ENCODE measurements at places on chromosomes 2 and 18.

DNA sequence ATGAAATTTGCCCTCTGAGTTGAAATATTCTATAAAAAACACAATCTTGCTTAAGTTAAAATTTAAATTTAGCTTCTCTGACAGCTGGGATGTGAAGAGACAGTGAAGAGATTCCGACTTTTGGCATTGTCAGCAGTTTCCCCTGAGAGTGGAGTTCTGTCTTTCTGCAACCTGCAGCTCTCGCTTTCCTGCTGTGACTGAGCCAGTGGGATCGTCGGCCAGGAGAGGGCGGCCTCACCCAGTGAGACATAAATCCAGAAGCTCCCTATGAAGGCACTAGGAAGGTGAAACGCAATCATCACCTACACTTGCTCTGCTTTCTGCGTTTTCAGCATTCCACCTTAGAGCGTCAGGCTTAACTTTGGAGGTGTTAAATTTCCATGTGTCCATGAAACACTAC is 75.4 kb upstream of the HNMT start:
- DNase-seq, result peak; percentile 23

DNA sequence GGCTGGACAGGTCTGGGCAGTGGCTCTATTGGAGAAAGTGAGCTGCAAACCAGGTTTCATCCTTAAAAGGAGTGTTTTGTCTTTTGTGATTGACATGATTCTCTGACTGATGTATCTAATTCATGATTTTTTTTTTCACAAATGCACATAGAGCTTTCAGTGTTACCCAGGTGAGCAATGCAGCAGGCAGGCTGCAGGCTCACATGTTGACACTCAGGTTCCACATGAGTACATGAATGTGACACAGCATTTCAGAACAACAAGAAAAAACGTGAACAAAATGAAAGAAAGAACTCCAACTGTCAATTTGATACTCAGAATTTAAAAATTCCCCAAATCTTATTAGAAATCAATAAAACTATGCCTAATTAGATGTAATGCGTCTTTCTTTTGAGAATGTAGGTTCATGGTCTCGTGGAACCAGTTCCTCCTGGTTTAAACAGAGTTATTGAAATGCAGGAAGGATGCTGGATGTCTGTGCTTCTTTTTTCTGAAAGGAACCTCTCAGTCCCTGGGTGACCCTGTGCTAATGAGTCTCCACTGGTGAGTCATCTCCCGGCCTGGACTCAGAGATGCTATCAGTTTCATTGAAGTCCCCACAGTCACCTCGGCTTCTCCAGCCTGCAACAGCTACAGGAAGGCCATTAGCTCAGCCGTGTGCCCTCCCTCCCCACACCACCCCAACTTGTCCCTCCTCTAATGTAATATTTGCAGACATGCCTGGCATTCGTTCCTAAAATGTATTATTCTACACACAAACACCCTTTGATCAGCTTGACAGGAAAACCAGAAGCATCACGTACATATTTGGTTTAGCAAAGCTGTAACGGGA is 430.4 kb downstream of the LPIN1 start:
- peak; percentile 85 for DNase-seq

DNA sequence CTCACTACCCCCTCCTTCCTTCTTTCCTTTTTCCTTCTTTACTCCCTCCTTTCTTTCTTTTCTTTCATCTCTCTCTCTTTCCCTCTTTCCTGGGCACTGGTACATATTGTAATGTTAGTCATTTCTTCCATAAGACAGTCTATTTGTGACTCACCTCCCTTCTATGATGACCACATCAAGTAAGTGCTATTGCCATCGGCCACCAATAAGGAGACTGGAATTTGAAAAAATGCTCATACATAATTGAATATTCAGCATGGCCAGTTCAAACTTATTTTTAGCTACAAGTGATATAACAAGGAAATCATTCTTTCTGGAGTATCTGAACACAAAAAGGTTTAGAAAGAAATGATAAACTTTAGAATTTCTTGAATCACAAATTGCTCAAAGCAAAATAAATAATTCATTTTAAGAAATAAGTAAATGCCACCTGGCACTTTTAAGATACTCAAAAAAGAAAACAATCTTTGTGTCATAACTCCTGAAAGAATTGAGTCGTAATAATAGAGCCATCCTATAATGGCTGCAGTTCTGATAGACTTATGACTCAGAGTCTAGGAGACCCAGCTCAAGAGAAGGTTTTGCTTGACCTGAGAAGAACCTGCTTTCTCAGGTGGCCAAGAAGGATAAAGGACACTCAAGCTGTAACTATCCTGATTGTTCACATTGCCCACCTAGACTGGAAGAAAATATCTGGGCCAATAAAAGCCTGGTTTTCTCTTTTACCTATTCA is 51.6 kb upstream of the CCBE1 start:
- peak; percentile 96 for DNase-seq

DNA sequence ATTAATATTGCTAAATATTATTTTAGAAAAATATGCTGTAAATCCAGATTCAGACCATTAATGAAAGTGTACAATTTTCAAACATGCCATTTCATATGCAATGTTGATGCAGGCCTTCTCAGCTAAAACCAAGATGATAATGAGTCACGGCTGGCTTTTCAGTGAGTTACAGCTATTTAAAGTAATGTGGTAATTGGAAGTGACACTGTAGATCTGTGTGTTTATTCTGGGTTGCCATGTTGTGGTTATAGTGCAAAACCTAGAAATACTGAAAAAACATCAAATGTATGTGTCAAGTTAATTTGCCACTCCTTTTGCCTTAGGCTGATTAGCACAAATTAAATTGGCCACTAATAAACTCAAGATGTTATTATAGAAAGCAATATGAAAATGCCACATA is 506.6 kb downstream of the ERBB4 start:
- peak; percentile 53 for DNase-seq

GRCh38 chr2:128317181-128317898 is 1.3 kb downstream of the HS6ST1 start:
- peak; percentile 43 for DNase-seq

- DNase-seq, result peak; percentile 83
Measured at GRCh38 chr2:120750488-120751210, 15.0 kb downstream of the GLI2 start.

GRCh38 chr2:47870641-47871540 is 35.4 kb downstream of the FBXO11 start:
- peak; percentile 27 for DNase-seq

- peak; percentile 76 for DNase-seq
Measured at GRCh38 chr2:207317378-207317984, 151.7 kb upstream of the KLF7 start.

- peak; percentile 75 for DNase-seq
Measured at GRCh38 chr2:28398101-28398834, 5.6 kb downstream of the FOSL2 start.

DNA sequence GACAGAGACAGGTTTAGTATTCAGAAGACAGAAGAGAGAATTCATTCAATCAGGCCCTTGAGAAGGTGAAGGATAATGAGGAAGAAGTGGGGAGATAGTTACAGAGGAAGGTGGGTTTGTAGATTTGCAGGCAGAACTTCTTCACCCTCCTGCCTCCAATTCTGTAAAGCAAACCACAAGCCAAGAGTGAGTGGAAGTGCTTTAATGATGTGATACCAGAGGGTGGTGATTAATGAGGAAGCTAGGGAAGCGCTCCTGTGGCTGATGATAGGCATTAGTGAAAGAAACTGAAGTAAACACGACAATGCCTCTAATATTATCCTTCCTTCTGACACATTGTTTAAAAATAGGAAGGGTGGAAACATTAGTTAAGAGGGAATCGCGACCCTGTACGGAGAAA is 78.2 kb downstream of the CAPN13 start:
- DNase-seq, result no peak

DNA sequence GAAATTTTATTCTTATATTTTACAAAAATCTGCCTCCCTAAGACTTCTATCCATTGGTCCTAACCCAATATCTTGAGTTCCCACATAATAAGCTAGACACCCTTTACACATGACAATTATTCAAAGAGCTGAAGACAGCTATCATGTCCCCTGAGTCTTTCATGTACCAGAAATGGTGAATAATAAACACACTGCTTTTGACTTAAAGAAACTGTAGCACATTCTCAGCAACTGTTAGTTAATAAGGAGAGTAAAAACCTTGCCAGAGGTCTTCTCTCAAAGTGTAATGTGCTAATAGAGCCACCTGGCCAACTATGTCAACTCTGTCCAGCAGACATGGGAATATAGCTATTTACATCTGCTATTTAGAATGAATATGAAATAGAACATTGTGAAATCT is 109.7 kb upstream of the ARL5A start:
- DNase-seq, result no peak

DNA sequence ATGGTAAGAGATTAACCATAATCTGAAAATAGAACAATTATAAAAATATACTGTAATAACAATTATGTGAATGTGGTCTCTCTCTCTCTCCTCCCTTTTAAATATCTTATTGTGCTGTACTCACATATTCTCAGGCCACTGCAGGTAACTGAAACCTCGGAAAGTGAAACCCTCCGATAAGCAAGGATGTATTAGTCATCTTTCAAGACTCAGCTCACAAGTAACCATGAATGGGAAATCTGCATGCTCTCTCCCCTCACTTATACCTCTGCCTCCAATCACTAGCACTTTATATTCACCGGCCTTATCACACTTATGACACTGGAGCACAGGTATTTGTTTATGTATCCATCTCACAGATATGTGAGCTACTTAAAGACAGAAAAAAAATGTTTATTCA is 139.7 kb downstream of the LRP2 start:
- DNase-seq, result no peak

GRCh38 chr2:197073701-197074433 is 147.4 kb upstream of the PGAP1 start:
- peak; percentile 11 for DNase-seq

DNA sequence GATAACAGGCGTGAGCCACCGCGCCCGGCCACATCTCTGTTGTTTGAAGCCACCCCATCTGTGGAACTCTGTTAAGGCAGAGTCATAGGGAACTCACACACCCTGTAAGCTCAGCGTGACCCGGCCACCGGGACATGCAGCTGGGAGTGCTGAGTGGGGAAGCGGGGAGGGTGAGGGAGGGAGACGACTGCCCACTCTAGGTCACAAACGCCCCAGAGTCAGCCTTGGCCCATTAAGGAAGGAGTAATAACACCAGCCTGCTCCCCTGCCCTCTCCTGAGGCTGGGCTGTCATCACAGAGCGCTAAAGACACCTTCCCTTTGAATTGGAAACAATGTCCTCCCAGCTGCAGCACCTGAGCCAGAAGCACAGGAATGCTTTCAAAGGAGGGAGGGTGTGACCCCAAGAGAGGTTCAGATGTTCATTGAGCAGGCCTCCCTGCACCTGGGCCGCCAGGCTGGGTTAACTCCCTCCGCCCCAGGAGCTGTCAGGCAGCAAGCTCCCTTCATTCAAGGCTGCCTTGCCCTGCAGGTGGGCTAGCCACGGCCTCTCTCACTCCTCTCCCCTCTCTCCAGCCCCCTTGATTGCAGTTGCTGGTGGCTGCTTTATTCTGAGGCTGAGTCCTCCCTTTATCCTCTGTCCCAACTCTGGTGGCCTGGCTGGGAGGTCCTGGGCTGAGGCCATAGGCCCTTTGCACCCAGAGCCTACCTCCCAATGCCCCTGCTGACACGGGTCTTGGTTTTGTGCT is 77.2 kb upstream of the HPCAL1 start:
- no peak for DNase-seq

GRCh38 chr2:174125090-174125489 is 123.2 kb downstream of the OLA1 start:
- no peak for DNase-seq

DNA sequence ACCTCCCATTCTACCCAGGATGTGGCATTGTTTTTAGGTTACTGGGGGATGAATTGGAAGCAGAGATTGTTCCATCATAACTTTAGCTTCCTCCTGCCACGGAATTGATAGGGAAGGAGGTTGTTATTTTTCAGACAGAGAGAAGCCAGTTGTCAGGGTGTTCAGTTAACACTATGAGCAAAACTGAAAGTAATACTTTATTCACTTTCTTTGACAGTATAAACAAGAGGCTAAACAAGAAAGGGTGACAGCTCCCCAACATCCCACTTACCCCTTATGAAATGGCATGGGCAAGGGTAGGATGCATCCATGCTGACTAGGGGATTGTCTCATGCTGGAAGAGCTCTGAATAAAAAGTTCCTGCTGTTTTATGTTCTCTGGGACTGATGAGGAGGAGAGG is 36.4 kb upstream of the GAREM1 start:
- DNase-seq, result no peak

- no peak for DNase-seq
Measured at GRCh38 chr18:67433971-67434370, 82.5 kb downstream of the DSEL start.

- peak; percentile 21 for DNase-seq
Measured at GRCh38 chr2:170313347-170313991, 135.5 kb downstream of the MYO3B start.

- no peak for DNase-seq
Measured at GRCh38 chr18:42363446-42364441, 408.7 kb downstream of the PIK3C3 start.

DNA sequence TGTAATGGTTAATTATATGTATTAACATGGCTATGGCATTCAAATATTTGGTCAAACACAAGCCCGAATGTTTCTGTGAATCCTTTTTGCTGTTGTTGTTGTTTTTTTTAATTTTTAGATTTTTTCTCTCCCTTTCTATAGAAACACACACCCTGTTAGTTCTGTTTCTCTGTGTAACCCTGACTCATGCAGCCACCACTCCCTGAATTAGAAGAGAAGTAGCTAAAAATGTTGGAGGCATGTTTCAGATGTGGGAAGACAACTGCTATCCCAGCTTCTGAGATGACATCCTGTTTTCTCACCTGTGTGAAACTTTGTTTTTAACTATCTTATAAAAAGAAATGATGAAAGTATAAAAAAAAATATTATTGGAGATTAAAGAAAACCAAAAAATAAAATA is 219.6 kb upstream of the RGPD4 start:
- DNase-seq, result peak; percentile 40

- no peak for DNase-seq
Measured at GRCh38 chr2:101688261-101688660, 9.2 kb upstream of the MAP4K4 start.

DNA sequence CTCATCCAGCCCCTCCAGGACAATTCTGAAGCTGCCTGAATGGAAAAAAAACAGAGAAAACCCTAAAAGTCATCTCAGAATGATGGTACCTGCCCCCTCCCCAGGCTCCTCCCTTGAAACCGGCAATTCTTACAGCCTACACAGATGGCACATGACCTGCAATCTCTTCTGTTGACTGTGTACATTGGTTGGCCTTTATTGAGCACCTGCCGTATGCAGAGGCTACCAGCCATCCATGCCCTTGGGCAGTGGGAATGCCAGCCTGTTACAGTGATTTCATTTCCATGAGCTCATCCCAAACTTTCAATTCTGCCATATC is 57.1 kb downstream of the EMX1 start:
- DNase-seq, result no peak

GRCh38 chr2:141767691-141768090 is 363.1 kb downstream of the LRP1B start:
- no peak for DNase-seq

- peak; percentile 84 for DNase-seq
Measured at GRCh38 chr2:157898591-157898996, 22.5 kb upstream of the ACVR1 start.

GRCh38 chr2:234027641-234028040 is 22.9 kb upstream of the SPP2 start:
- DNase-seq, result no peak

GRCh38 chr2:174350018-174350417 is 15.3 kb downstream of the SP9 start:
- DNase-seq, result peak; percentile 55

All from GM23248 (cell line).